ENCODE measurements at places on chromosomes 16 and 17.
A peak's percentile ranks its signal among the peaks of the same experiment; 100 is the strongest.

GRCh38 chr16:85246473-85246872 is 134.2 kb upstream of the CIBAR2 start:
- no peak for DNase-seq

DNA sequence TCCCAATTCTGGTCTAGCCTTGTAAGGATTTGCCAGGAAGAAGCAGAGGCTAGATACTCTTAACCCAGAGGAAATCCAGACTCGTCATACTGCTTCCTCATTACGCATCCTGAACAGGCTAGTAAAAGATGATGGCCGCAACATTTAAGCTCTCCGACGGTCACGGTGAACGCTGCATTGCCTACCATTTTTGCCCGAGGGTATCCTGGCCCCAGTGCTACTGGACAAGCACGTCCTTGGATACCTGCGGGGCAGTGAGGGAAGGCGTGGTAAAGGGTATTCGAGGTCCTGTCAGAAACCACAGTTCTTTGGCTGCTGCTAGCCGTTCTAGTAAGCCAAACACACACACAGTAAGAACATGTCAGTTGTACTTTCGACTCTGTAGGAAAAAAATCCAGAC is 36.6 kb downstream of the METTL16 start:
- DNase-seq = no peak

- DNase-seq = peak; percentile 71
These were observed at the start of gene NHERF2 for GRCh38 chr16:2026461-2027023. Gene NHERF2, plus strand, starts transcription at chr16:2026902. Its CDS starts 104 bp downstream, at chr16:2027006.

GRCh38 chr17:51166198-51166986 is at the start of gene NME2:
Gene NME2, plus strand, starts transcription at chr17:51166411. Its CDS starts 420 bp downstream, at chr17:51166831.
- peak; percentile 96 for DNase-seq

GRCh38 chr17:53141280-53141679 is 681.4 kb upstream of the KIF2B start:
- no peak for DNase-seq

DNA sequence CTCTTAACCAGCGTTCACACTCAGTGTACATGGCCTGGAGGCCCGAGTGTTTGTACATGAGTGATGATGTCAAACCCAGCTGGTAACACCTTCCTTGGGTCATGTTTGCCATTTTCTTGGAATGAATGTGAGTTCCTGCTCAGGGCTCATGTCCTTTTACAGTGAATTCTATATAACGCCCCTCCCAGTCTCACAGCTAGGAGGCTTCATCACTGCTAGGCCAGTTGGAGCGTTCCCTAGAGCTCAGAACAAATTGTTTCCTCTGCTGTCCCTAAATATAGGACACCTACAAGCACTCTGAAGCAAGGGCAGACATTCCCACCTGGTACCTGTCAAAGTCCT is 5.5 kb downstream of the TIMM22 start:
- no peak for DNase-seq
